M059J (cell line): ENCODE measurements at places on chromosomes 6 and 20. TPM values are rescaled to one million over a fixed set of nuclear protein-coding genes. Genes with fewer than 3 reads are reported as not detected.

DNA sequence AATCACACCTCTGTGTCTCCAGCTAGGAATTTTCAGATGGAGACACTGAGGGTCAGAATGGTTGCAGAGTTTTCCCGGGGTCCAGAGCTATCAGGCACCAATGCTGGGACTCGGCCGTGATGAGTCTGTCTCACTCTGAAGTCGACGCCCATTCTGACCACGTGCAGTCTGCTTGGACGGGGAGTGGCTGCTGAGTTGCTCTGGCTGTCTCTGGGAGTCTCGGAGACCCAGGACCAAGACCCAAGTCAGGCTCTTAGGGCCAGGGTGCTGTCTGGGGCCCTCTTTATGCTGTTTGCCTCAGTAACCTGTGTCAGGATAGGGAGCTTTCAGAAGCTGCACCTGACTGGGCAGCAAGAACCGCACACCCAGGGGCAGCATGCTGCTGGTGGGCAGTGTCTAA is 4.6 kb downstream of the IP6K3 start:
- no peak for DNase-seq

GRCh38 chr6:154649721-154650120 is 83.5 kb upstream of the SCAF8 start:
- DNase-seq, result no peak

DNA sequence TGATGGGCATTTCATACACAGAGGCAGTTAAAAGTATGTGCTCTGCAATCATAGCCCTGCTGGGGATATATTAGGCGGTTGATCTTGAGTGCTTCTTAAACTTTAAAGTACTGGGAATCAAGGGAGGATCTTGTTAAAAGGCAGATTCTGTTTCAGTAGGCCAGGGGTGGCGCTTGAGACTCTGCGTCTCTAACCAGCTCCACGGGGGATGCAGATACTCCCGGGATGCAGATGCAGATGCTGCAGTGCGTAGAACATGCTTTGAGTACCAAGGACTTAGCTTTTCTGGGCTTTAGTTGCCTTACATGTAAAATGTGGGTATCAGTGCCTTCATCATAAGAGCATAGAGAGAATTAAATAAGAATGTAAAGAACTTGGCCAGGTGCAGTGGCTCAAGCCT is 44.4 kb upstream of the ENPP5 start:
- DNase-seq, result no peak

DNA sequence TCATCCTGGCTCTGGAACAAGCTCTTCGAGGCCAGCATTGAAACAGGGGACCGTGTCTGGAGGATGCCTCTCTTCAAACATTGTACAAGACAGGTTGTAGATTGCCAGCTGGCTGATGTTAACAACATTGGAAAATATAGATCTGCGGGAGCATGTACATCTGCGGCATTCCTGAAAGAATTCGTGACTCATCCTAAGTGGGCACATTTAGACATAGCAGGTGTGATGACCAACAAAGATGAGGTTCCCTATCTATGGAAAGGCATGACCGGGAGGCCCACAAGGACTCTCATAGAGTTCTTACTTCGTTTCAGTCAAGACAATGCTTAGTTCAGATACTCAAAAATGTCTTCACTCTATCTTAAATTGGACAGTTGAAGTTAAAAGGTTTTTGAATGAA is 3.6 kb upstream of the CDKN1A start:
- DNase-seq, result no peak

- peak; percentile 36 for DNase-seq
Measured at GRCh38 chr6:159445351-159445750, 247.7 kb downstream of the SOD2 start.

GRCh38 chr6:63764318-63764916 is 128.8 kb downstream of the PHF3 start:
- DNase-seq, result peak; percentile 55

DNA sequence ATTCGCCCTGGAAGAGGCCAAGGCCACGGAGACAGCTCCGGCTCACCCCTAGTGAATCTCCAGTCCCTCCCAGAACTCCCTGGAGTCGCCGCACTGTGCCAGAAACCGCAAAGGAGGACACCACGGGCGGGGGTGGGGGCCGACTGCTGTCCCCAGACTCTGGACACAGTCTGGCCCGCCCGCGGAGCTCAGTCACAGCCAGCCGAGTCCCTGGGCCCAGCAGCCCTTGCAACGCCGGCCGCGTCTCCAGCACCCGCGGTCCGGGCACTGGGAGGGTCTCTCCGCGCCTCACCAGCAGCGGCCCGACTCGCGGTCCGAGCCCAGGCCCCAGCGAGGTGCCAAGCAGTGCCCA is 518 bp downstream of the PEX6 start:
- peak; percentile 52 for DNase-seq

DNA sequence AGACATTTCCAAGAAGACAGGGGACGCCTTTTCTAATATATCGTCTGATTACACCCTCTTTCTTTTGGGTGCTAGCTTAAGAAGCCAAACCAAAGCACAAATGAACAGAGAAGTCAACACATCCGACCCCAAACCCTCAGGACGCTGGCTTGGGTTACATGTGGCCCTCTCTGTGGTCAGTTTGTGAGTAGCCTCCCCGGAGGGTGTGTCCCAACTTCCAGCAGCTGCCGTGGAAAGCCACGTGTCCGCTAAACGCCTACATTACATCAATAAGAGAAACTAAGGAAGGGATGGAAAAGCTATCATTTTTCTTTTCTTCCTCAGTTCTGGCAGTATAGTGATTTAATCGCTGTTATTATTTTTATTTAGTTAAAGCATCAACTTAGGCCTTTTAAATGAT is 487 bp upstream of the BMP6 start:
- no peak for DNase-seq

GRCh38 chr6:70839286-70840266 is 117.3 kb downstream of the B3GAT2 start:
- DNase-seq, result no peak

Gene TGM3
- total RNA-seq, result not detected in 2 replicates

Gene SIRPD
- total RNA-seq, result not detected in 2 replicates

Gene MTHFD1L
- 4.7 and 10.9 TPM in 2 replicates for total RNA-seq

Gene RHAG
- total RNA-seq, result not detected in 2 replicates
